ENCODE measurements at places on chromosomes 5 and 9.
A peak's percentile ranks its signal among the peaks of the same experiment; 100 is the strongest.

- peak; percentile 36 for DNase-seq
These were observed 16.2 kb upstream of the TLE4 start for GRCh38 chr9:79555474-79556089.

GRCh38 chr9:37408933-37409710, 13.4 kb upstream of the GRHPR start:
- DNase-seq = no peak

- DNase-seq = peak; percentile 52
These were observed 65.7 kb upstream of the IL6ST start for GRCh38 chr5:56060276-56061110.

GRCh38 chr9:71306134-71306533, 184.7 kb upstream of the TRPM3 start:
- no peak for DNase-seq

GRCh38 chr9:31556667-31557463, 827.6 kb upstream of the ACO1 start:
- no peak for DNase-seq

- DNase-seq = no peak
These were observed 64.0 kb downstream of the DPYSL3 start for GRCh38 chr5:147445917-147446316.

DNA sequence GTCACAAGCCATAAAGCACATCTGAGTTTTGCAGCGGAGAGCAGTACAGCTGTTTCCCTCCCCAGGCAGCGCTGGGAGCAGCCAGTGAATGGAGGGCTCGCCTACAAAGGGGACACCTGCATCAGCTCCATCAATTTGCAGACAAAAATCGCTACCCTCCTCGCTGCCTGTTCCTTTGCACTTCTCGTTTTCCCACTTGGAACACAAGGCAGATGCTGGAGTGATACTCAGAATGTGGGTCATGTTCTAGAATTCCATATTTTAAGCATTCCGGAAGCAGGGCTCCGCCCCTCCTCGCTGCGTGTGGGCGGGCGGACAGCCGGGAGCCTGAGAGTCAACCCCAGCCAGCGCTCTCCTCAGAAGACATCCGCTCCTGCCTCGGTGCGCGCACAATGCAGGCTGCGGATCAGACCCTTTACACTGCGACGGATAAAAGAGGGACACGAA, 92.1 kb downstream of the LMNB1 start:
- no peak for DNase-seq

Data from fibroblast of lung (primary cell).